Osteocyte (in vitro differentiated cells): ENCODE measurements at places on chromosomes 7 and 10. TPM values are rescaled to one million over a fixed set of nuclear protein-coding genes. Genes with fewer than 3 reads are reported as not detected.

DOCK1 gene
- total RNA-seq, result 66.3 and 68.7 TPM in 2 replicates

RELN gene
- 0.19 and 0.52 TPM in 2 replicates for total RNA-seq

DNA sequence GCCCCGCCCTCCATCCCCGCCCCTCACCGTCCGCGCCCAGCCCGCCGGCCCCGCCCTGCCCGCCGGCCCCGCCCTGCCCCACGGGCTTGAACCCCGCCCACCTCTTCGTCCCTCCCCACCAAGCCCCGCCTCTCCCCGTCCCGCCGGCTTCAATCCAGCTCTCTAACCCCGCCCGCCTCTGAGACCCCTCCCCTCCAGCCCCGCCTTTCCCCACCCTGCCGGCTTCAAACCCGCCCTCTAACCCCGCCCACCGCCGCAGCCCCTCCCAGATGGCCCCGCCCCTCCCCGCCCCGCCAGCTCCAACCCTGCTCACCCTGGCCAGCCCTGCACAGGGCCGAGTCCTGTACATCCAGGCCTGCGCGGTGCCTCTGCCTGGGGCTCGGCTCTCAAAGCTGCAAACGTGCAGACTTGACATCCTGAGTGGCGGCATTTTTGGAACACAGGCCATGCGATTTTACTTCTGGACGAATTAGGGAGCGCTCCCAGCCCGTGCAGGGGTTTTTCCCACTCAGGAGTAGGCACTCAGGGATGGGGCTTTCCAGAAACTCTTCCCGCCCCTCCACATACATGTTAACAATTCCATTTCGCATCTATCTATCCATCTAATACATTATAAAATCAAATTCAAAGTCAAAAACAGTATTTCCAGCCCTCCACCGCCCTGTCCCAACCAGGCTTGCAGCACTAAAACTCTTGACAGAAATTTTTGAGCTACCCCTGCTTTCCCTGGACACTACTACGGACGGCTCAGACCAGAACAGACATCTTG is 477 bp upstream of the NMT2 start:
- DNase-seq, result peak; percentile 99

- DNase-seq, result no peak
Observed at GRCh38 chr7:151011097-151011409, 13.2 kb downstream of the ATG9B start.

DNA sequence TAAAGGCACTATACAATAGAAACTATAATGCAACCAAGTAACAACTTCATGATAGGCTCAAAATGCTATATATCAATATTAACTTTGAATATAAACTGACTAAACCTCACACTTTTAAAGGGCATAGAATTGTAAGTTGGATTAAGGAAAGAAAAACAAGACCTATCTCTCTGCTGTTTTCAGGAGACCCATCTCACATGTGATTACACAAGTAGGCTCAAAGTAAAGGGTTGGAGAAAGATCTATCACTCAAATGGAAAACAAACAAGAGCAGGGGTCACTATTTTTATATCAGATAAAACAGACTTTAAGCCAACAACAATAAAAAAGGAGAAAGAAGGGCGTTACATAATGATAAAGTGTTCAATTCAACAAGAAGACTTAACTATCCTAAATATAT is 155.5 kb downstream of the CDK14 start:
- no peak for DNase-seq

DNA sequence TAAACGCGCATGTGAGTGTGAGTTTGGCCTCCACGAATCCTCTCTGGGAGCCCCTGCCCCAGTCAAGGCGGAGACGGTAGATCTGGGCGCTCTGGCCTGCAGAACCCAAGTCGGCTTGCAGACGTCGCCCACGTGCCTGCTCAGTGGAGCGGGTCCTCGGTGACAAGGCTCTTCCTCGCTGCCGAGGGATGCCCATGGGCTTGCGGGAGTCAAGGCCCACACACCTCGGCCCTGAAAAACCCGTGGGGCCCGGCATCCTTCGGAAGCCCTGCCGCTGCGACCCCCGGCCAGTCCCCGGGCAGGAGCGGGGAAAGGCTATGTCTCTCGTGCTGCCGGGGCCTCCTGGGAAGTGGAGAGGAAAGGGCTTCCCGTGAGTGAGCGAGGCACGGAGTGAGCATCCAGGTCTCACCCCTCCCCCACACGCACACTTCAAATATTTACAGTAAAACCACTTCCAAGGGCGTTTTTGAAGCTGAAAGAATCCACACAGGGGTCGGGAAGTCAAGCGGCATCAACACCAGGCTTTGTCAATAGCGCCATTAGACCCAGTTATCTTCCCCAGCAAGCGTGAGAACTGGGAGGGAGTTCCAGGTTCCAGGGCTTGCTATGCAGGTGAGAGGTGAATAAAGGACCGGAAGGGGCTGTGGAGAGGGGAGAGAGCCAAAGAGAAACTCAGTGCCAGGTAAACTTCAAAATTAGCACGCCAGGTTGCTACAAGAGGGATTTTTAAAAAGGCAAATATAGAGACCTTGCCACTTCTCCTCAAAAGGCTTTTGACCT is 1.1 kb upstream of the MNX1 start:
- no peak for DNase-seq
